ENCODE measurements at places on chromosomes 11 and 22.

DNA sequence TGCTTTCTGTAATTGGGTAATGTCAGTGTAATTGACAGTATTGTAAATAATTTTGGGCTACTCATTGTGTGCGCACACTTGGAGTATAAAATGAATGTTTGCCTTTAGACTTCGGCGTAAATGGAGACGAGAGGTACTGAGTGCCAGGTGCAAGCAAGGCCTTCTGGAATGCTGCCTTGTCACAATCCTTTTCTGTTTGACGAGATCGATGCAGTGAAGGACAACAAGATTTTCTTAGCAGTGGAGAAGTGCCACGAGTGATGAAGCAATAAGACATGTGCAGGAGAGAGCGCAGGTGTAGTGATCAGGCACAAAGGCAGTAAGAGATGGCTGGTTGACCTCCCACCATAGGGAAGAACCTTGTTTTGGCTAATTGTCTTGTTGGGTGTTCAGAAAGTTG lies 67.5 kb downstream of the DDX10 start:
- no peak for DNase-seq

DNA sequence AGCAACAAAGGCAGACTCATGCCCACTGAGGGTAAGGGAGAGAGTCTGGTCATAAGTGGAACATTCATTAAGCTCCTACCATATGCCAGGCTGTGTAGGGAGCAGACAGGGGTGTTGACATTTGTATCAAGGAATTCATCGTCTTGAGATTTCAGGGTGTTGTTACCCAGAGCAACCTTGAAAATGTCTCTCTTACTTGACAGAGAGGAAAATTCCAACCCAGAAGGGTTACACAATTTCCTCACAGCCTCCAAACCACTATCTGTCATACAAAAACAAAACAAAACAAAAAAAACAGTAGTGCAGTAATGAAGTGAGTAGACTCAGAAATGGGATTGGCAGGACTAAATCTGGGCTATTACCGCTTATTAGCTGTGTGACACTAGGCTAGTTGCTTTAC lies 113.2 kb downstream of the MIAT start:
- no peak for DNase-seq

- no peak for DNase-seq
Measured at GRCh38 chr11:129259931-129260348, 67.8 kb upstream of the ARHGAP32 start.

DNA sequence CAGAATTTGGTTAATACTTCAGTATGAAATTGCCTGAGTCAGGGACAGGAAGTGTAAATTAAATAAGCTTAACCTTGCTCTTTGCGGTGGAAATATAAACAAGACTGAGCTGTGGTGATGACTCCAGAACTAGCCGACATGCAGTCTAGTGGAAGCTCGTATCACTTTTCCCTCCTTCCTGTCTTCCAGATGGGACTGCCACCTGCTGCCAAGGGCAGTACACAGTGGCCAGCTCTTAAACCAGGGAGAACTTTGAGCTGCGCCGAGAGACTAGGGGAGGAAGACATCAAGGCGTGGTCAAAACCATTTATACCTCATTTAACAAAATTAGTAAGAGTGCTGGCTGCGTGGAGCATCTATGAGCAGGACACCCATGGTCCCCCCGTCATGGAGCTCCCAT lies 31.3 kb upstream of the CTTN start:
- DNase-seq, result no peak

DNA sequence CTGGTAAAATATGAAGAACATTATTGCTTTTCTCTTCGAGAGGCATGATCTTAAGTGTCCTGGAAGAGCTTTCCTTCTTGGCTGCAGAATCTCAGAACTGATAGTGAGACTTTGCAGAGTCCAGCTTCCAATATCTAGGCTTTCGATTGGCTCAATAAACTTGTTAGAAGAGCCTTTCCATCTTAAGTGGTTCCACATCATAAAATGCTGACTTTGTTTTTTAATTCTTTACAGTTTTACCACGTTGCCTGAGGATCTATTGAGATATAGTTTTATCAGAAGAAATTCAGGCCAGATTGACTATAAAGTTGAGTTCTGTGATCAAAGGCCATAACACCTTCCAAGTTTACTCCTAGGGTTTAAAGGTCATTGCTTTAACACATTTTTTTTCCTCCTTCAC lies 15.6 kb upstream of the DNAJB7 start:
- DNase-seq, result no peak

- DNase-seq, result peak; percentile 5
Measured at GRCh38 chr22:35258191-35258988, 1.1 kb downstream of the HMGXB4 start.

DNA sequence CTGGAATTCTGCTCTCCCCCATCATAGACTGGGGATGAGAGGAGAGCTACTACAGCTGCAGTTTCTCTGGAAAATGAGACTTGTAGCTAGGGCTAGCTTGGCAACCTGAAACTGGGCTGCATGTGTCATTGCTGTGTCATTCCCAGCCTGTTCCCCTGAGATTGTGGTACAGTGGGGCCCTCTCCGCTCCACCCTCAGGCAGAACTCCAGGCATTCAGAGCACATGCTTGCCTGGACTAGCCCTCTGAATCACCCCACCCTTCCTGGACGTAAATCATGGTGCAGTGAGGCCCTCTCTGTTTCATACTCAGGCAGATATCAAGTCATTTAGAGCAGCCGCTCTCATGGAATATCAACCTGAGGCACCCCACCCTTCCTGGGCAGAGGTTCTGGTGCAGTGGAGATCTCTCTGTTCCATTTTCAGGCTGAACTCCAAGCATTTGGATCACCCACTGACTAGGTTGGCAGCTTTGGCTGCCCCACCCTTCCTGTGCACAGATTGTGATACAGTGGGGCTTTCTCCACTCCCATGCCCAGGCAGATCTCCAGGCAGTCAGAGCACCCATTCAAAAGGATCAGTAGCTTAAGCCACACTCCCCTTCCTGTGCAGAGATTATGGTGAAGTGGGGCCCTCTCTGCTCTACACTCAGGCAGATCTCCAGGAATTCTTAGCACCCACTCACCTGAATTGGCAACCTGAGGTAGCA lies 274.4 kb downstream of the C11orf87 start:
- no peak for DNase-seq

- DNase-seq, result peak; percentile 2
Measured at GRCh38 chr11:58286249-58286648, 18.2 kb upstream of the OR10W1 start.

GRCh38 chr11:129817534-129818051 lies 1.9 kb downstream of the TMEM45B start:
- no peak for DNase-seq
